ENCODE measurements at places on chromosomes 11 and 22.

GRCh38 chr22:49738566-49738965, 89.1 kb downstream of the BRD1 start:
- DNase-seq, result no peak

- DNase-seq, result no peak
Measured at GRCh38 chr22:17985606-17986005, 38.8 kb downstream of the MICAL3 start.

DNA sequence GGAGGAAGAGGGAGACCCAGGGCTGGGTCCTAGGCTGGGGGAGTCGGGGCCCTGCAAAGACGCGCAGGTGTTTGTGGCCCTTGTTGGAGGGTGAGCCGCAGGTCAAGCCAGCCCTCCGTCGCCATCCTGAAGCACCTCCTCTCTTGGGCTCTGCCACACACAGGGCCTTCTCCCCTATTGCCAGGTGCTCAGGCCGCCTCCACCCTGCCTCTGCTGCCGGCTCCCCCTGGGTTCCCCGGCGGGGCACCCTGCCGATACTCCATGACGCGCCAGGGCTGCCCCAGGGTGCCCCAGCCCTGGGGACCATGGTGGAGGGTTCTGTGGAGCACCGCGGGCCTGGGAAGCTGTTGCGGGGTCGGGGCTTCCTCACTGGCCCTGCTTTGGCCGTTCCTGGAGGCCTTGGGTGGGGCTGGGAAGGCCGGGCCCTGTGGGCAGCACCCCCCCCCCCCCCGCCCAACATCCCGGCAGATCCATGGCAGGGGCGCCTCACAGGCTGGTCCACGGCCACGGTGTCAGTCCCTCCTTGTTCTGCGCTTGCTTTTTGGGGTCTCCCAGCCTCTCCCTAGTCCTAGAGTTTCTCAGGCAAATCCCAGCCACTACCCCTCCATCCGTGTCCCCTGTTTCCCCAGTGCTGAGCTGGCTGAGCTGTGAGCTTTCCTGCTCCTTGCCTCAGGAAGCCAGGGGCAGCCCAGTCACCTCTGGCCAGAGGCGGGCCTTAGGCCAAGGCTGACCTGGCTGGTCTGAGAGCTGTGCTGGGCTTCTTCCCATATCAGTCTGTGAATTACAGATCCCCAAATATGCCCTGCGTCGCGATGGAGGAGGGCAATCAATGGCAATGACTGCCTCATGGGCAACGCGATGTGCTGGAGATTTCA, 2.3 kb upstream of the ADORA2A start:
- DNase-seq, result no peak

GRCh38 chr22:47681411-47682165, 919.1 kb downstream of the TBC1D22A start:
- no peak for DNase-seq

DNA sequence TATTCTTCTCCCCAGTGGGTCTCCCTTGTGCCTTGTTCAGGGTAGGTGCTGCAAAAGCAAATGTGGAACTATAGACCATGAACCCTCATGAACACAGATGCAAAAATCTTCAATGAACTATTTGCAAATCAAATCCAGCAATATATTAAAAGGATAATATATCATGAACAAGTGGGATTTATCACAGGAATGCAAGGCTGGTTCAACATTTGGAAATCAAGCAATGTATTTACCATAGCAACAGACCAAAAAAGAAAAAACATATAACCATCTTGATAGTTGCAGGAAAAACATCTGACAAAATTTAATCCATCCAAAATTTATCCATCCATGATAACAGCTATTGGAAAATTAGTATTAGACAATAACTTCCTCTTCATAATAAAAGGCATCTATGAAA, 11.4 kb upstream of the OSBPL5 start:
- DNase-seq, result no peak

DNA sequence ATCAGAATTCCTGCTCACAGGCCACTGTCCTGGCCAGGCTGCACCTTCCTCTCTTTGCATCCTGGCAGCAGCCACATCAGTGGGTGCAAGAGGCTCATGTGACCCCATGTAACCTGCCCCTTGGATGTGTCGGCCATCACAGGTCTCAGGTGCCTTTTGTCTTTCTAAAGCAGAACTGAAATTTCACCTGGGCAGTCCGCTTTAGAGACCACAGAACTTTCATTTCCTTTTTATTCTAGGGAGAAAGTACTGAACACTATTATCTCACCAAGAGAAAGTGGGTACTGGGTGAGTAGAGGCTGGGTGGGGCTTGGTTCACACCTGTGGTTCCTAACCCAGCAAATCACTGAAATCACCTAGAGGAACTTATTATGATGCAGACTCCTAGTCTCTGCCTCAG, 51.7 kb upstream of the NUP160 start:
- no peak for DNase-seq

- DNase-seq, result no peak
Measured at GRCh38 chr11:61744181-61744580, 8.3 kb upstream of the MYRF start.

DNA sequence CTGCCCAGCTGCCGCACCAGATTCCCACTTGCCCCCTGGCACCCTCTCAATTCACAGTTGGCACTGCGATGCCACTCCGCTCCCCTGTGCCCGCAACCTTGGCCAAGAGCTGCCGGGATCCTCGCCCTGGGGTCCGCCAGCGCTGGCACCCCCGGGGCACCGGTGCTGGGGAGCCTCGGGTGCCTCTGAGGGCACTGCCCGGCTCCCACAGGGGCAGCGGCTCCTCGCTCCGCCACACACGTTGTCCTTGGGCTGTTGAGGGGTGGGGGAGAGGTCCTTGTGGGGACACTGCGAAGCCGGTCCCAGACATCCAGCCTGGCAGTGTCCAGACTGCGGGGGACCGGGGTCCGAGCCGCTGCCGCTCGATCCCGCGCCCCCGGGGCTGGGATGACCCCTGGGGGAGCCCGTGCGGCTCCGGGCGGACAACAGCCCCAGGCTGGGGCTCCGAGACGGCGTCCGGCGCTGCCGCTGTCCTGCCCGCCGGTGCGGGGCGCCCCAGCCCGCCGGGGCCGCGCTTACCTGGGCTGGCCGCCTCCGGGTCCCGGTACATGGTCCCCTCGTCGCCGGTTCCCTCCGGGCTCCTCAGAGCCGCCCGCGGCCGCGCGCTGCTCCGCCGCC, 496 bp downstream of the SYT7 start:
- no peak for DNase-seq

DNA sequence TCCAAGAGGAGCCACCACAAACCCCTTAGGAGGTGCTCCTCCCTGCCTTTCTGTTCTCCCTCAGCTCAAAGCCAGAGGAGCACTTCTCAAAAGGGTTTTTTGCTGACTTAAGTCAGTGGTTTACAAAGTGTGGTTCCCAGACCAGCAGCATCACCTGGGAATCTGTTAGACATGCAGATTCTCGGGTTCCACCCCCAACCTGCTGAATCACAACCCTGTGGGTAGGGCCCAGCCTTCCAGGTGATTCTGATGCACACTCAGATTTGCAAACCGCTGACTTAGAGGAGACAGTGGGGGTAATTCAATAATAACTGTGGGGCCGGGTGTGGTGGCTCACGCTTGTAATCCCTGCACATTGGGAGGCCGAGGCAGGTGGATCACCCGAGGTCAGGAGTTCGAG, 22.8 kb downstream of the CREB3L1 start:
- no peak for DNase-seq

DNA sequence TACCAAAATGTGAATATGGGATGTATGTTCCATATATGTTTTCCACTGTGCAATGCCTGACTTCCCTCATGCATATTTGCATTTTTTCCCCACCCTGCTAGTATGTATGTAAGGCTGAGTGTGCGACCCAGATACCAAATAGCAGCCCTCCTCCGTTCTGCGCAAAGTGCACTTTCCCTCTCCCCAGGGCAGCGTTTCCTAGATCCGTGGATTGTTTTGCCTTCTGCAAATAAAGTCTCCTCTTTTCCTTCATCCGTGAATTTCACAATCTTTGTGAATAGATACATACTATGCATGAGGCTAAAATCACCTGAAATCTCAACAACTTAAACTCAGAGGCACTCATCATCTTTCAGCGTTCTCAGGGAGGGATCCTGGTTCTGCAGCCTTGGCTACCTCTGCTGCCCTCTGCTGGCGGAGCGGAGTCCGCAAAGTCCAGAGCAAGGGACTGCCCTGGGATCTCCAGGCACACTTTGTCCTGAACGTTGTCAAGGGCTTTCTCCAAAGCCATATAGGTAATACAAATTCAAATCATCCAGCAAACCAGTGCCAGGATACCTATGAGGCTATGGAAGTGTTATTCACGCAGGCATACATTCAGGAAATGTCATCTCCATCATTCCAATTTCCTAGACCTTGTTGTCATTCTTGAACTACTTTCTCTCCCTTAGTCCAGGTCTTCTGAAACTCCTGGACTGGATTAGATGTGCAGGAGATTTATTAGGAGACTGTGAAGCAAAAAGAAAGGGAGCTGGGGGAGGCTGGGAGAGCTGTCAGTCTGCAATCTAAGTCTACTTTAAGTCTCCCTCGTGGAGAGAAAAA, 53.1 kb downstream of the CNTF start:
- peak; percentile 54 for DNase-seq

GRCh38 chr11:43690929-43691725, 10.6 kb downstream of the HSD17B12 start:
- DNase-seq, result no peak

- DNase-seq, result no peak
Measured at GRCh38 chr11:70592641-70593165, 194.4 kb downstream of the CTTN start.

DNA sequence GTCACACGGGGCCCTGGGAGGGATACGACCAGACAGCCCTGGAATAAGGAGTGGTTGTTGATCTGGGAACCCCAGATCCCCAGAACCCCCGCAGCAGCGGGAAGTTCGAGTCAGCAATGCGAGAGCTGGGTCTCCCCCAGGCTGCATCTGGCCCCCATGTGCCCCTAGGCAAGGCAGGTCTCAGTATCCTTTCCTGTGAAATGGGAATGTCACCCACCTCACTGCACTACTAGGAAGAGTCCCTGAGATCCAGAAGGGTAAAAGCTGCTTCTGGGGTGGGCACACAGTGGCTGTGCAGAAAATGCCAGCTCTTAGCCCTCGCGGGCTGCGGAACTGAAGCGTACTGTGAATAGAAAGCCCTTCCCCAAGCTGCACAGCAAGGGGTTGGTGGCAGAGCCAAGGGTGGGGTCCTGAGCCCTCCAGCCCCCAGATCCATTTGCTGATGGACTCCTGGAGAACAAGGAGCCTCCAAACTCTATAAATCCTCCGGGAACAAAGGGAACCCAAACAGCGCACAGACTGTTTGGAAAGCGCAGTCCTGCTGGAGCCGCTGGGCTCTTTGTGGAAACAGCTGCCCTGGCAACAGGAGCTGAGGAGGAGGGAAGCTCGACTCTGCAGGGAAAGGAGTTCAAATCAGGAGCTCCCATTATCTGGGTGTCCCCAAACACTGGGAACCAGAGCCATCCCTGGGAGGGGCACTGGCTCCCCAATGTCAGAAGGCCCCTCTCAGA, 68.2 kb upstream of the SHISAL1 start:
- no peak for DNase-seq

GRCh38 chr22:44894782-44895181, 115.0 kb downstream of the PHF21B start:
- no peak for DNase-seq

DNA sequence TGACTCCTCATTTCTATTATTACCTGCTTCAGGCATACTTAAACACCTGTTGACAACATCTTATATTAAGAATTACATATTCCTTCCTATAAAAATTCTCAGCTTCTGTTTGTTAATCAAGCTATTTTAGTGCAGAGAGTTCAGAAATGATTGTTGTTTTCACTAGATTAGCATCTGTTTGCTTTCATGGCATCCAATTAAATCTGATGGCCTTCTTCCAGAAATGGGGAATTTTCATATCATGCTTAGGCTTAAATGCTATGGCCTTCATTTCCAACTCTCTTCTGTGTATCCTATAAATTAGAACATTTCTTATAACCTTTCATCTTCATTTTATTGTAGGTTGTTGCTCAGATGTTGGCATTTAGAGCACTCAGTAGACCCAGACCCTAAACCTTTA, 180.0 kb downstream of the WNT11 start:
- DNase-seq, result no peak

DNA sequence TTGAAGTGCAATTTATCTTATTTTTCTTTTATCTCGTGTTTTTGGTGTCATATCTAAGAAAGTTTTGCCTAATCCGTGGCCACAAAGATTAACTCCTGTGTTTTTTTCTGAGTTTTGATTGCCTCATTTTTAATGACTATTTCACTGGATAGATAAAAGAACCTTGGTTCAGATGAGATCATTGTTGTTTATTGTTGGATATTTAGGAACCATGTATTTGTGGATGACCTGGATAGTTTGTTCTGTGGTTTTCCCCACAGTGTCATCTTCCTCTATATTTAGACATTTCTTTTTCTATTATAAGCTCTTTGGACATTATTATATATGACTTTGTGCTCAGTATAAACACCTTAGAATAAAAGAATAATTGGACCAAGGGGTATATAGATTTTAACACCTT, 37.2 kb downstream of the PPP6R3 start:
- DNase-seq, result no peak

- no peak for DNase-seq
Measured at GRCh38 chr11:108880510-108880909, 215.6 kb downstream of the DDX10 start.

GRCh38 chr11:73265853-73266645, 6.1 kb upstream of the P2RY6 start:
- DNase-seq, result no peak

GRCh38 chr11:86492370-86493010, 117.8 kb downstream of the CCDC81 start:
- DNase-seq, result no peak

- DNase-seq, result no peak
Measured at GRCh38 chr11:44620328-44620725, 54.9 kb downstream of the CD82 start.

DNA sequence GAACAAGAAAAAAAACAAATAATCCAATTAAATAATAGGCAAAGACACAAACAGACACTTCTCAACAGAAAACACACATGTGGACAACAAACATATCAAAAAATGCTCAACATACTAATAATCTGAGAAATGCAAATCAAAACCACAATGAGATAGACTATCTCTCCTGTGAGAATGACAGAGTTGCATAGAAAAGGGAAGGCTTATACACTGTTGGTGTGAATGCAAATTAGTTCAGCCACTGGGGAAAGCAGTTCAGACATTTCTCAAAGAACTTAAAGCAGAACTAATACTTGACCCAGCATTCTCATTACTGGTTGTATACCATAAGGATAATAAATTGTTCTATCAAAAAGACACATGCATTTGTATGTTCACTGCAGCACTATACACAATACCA, 637.8 kb upstream of the LUZP2 start:
- no peak for DNase-seq

GRCh38 chr11:113240389-113240788, 74.0 kb upstream of the TTC12 start:
- DNase-seq, result no peak

- no peak for DNase-seq
Measured at GRCh38 chr22:35312198-35313059, 12.7 kb downstream of the TOM1 start.

Data from effector CD8-positive, alpha-beta T cell (primary cell).